HepG2 (cell line): ENCODE measurements at places on chromosomes 2 and 18. TPM values are rescaled to one million over a fixed set of nuclear protein-coding genes. Genes with fewer than 3 reads are reported as not detected.

Gene PXDN
- total RNA-seq: not detected in 2 replicates

DNA sequence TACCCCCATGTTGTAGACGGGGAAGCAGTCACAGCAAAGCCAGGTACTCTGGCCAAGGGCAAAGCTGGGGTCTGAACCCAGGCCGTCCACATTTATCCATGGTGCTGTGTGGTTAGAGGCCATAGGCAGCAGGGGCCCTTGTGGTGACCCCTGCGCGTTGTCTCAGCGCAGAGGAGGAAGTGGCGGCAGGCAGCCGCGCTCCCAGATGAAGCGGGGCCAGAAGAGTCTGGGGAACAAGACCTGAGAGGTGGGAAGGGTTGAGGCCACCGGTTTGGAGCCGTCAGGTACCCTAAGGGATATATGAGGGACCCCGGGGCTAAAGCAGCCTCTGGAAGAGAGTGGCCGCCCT is 770 bp downstream of the ZNF396 start:
- no peak for DNase-seq

DNA sequence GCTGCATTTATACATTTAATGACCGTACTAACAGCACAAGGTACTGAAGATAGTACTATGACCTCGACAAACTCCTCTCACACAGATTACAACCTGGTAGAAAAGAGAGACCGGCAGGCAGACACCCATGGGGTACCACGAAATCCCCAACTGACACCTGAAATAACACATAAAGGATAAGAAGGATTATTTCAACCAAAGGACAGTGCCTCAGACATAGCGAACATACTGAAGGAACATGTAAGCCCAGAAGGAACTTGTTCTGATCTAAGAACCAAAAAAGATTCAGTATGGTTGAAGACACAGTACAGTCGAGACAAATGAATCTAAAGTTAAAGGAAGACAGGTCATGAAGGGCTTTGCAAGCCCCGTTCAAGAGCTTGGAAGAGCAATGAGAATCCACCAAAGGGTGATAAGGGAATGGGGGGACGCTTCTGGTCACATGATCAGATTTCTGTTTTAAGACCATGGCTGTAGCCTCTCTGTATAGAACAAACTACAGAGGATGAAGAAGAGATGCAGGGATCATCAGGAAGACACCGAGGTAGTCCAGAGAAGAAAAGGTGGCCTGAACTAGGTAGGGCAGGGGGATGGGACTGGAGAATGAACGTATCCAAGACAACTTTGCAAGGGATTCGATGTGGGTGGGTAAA is 902 bp downstream of the MCFD2 start:
- DNase-seq: no peak

- DNase-seq: no peak
These were observed 212.3 kb downstream of the BCL2 start for GRCh38 chr18:63107171-63107845.

Gene ANTXR1
- 9.2 and 12.7 TPM in 2 replicates for total RNA-seq

- DNase-seq: no peak
These were observed 471.1 kb downstream of the CCDC85A start for GRCh38 chr2:56654936-56655335.
